ENCODE measurements at places on chromosomes 7 and 10. TPM values are rescaled to one million over a fixed set of nuclear protein-coding genes. Genes with fewer than 3 reads are reported as not detected.

Gene AHR
- total RNA-seq = 45.6 TPM

Gene ACTL6B
- not detected for total RNA-seq

Gene PNLIPRP2
- not detected for total RNA-seq

Gene NRAP
- total RNA-seq = not detected

Gene FRMD4A
- 42.4 TPM for total RNA-seq

Gene TRIM73
- 17.0 TPM for total RNA-seq

Gene MAGI2
- 36.9 TPM for total RNA-seq

Gene SMO
- 134 TPM for total RNA-seq

- no peak overlapping the region for H3K27ac ChIP-seq
- H3K36me3 ChIP-seq = peaks cover 35% of the 10 kb centered on the region
- no peaks in the 10 kb centered on the region for H3K4me1 ChIP-seq
- H3K27me3 ChIP-seq = no peaks in the 10 kb centered on the region
Observed at GRCh38 chr10:101956117-101956516, 99.9 kb downstream of the ARMH3 start.

DNA sequence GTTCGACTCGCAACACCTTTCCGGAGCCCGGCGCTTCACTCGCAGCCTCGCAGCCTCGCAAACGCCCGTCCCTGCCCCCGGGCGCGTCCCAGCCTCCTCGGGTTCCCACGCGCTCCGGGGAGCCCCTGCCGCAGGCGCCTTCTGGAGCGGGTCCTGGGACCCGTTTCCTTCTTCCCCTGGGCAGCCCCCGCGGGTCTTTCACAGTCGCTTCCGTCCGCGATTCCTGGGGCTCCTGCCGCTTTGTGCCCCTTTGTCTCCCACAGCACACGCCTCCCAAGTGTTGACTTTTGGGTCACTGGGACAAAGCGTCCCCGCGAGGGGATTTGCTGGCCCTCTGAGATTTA lies 140.7 kb downstream of the DYNC2I1 start:
- peaks cover 63% of the 10 kb centered on the region for H3K27me3 ChIP-seq
- no peak for DNase-seq
- H3K36me3 ChIP-seq = no peaks in the 10 kb centered on the region
- H3K4me3 ChIP-seq = no peak overlapping the region
- no peaks in the 10 kb centered on the region for H3K4me1 ChIP-seq

DNA sequence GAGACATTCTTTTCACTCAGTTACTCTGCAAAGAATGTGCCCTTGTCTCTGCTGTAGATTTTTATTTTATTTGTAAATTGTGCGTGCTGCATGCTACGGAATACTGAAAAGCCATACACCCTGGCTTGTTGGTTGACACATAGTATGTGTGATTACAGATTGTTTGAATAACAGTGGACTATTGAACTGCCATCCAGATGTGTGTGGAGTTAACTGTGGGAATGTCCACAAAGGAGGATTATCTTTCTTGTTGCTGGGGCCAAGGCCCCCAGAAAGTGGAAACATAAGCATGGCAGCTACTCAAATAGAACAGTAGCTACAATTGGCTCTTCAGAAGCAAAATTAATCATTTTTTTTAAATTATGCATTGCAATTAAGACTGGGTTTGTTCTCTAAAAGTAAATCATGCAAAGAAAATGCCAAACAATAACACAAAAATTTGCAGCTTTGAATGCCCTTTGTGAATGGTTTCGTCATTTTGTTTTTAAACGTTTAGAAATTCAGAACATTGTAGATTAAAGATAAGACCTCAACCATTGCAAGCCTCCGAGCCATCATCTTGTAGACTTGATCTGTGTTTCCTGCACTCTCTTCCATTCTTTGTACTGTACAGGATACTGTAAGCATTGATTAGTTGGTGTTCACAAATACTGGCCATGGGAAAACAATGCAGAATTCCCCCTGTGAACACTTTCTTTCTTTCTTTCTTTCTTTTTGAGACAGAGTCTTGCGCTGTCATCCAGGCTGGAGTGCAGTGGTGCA lies 210.3 kb upstream of the TCF7L2 start:
- H3K4me1 ChIP-seq = peaks cover 68% of the 10 kb centered on the region
- H3K36me3 ChIP-seq = no peaks in the 10 kb centered on the region
- no peak for DNase-seq
- H3K27me3 ChIP-seq = no peaks in the 10 kb centered on the region
- H3K27ac ChIP-seq = no peak overlapping the region

DNA sequence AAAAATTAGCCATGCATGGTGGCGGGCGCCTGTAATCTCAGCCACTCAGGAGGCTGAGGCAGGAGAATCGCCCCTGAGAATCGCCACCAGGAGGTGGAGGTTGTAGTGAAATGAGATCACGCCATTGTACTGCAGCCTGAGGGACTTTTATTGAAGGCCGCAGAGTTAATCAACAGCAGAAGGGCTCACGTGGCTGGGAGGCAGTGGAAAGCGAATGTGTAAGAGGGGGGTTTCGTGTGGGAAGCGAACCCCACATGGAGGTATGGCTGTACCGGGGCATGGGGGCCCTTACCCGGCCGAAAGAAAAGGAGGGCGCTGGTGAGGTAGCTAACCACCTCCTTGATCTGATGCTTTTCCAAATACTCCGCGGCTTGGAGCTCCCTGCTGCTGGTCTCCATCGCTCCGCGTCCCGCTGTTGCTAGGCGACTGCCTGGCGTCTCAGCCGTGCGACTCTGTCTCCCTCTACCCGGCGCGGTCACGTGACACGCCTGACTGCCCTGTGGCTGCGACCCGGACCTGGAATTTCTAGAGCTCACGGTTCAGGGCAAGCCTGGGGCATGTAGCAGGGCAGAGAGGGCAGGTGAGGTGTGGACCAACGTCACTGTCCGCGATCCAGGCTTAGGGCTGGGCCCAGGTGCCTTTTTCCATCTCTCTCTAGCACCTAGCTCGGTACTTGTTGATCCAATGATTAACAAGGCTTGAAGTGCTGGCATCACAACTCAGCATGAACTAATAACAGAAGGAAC lies at the start of gene EFCAB10:
Gene EFCAB10 (minus strand): TSS at position 428 of the 746 bp plus-strand sequence. CDS start 30 bp downstream, at position 398.
- peak; percentile 63 for DNase-seq
- no peak within 1 kb of the TSS for H3K27ac ChIP-seq
- H3K27me3 ChIP-seq = no peaks in the 10 kb centered on the region
- peaks cover 3% of the 10 kb centered on the region for H3K36me3 ChIP-seq
- peak within 1 kb of the TSS; percentile 73 for H3K4me3 ChIP-seq
- no peaks in the 10 kb centered on the region for H3K4me1 ChIP-seq

DNA sequence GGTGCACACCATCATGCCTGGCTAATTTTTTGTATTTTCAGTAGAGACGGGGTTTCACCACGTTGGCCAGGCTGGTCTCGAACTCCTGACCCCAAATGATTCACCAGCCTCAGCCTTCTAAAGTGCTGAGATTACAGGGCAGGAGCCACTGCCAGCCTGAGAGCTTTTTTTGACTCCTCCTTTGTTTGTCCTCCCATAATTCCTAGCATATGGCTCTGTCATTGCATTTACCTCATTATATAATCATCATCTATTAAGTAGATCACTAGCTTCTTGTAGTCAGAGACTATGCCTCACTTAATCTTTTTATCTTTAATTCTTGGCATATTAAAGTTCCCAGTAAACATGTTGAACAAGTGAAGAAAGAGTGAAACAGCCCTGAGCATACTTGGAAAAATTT lies 82.1 kb downstream of the CPEB3 start:
- no peaks in the 10 kb centered on the region for H3K4me1 ChIP-seq
- H3K36me3 ChIP-seq = no peaks in the 10 kb centered on the region
- no peaks in the 10 kb centered on the region for H3K27me3 ChIP-seq
- no peak overlapping the region for H3K27ac ChIP-seq

- no peaks in the 10 kb centered on the region for H3K27me3 ChIP-seq
- peaks cover 4% of the 10 kb centered on the region for H3K4me1 ChIP-seq
- no peak for DNase-seq
- H3K36me3 ChIP-seq = peaks cover 38% of the 10 kb centered on the region
- H3K4me3 ChIP-seq = no peak overlapping the region
Observed at GRCh38 chr7:7557252-7557651, 9.4 kb upstream of the MIOS start.

DNA sequence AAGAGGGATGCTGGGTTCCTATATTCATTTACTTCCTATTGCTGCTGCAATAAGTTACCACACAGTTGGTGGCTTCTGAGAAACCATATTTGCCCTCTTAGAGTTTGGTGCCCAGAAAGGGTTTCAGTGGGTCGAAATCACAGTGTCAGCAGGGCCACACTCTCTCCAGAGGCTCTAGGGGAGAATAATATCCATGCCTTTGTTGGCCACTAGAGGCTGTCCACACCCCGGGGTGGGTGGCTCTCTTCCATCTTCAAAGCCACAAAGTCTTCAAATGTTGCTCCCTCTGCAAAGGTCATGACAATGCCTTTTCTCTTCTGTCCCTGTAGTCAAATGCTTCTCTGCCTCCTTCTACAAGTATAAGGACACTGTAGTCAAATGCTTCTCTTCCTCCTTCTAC lies 989.4 kb downstream of the CCSER2 start:
- peaks cover 13% of the 10 kb centered on the region for H3K4me1 ChIP-seq
- no peak for DNase-seq
- H3K27me3 ChIP-seq = peaks cover 9% of the 10 kb centered on the region
- no peak overlapping the region for H3K27ac ChIP-seq

DNA sequence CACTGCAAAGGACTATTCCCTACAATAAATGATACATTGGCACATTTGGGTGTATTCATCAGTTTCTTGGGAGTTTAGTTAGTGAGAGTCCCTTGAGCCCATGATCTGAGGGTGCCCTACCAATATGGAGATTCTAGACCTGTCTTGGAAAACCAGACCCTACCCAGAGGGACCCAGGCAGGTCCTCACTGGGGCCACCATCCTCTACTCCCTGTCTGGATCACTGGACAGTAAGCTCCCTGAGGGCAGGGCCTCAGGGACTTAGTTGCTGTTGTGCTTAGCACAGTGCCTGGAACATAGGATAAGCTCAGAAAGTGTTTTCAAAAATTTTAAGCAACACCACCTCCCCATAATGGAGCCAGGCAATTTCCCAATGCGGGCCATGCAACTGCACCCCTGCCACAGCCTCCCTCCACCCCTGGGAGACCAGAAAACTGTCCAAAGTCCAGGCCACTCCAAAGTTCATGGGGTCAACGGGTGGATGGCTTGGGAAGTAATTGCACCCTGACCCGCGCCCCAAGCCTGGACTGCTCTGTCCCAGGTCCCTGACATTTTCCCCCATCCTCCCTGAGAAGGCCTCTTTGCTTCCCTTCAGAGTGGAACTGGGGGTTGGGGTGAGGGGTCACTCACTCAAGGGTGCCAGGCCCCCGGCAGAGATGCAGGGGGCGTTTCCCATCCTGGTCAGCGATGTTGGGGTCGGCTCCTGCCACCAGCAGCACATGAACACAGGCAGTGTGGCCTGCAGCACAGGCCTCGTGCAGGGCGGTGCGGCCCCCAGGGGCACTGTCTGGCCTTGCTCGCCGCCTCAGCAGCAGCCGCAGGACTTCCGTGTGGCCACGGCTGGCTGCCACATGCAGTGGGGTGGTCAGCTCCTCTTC lies 1.0 kb downstream of the ASB10 start:
- no peaks in the 10 kb centered on the region for H3K36me3 ChIP-seq
- DNase-seq = no peak
- peaks cover 39% of the 10 kb centered on the region for H3K27me3 ChIP-seq
- no peak overlapping the region for H3K4me3 ChIP-seq
- H3K4me1 ChIP-seq = no peaks in the 10 kb centered on the region
- H3K27ac ChIP-seq = no peak overlapping the region

- H3K27me3 ChIP-seq = no peaks in the 10 kb centered on the region
- H3K4me1 ChIP-seq = peaks cover 6% of the 10 kb centered on the region
- H3K27ac ChIP-seq = peak overlapping the region; percentile 85
- H3K36me3 ChIP-seq = peaks cover 11% of the 10 kb centered on the region
Observed at GRCh38 chr10:102599565-102600327, 44.5 kb upstream of the TRIM8 start.

- no peaks in the 10 kb centered on the region for H3K4me1 ChIP-seq
- no peak overlapping the region for H3K4me3 ChIP-seq
- no peak for DNase-seq
- no peaks in the 10 kb centered on the region for H3K27me3 ChIP-seq
Observed at GRCh38 chr7:149075286-149075685, 15.2 kb downstream of the ZNF786 start.

GRCh38 chr7:6106140-6106904 lies 75.1 kb downstream of the ANKRD61 start:
- H3K36me3 ChIP-seq = peaks cover 12% of the 10 kb centered on the region
- peak overlapping the region; percentile 78 for H3K4me3 ChIP-seq
- no peaks in the 10 kb centered on the region for H3K27me3 ChIP-seq
- peak overlapping the region; percentile 81 for H3K27ac ChIP-seq

DNA sequence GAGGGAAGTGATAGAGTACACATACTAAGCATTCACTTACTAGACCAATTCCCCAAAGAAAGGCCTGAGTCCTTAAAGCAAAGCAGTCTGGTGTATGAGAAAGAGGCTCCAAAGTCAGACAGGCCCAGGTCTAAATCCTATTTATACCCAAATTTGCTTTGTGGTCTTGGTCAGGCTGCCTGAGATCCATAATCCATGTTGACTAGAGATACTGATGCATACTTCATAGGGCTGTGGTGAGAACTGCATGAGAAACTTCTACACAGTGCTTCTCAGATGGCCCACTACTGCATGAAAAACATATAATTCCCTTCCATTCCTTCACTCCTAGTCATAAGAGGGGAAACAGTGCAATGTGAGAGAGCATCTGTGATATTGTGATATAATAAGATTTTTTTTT lies 81.6 kb upstream of the SP4 start:
- no peak overlapping the region for H3K4me3 ChIP-seq
- H3K4me1 ChIP-seq = no peaks in the 10 kb centered on the region
- H3K27ac ChIP-seq = no peak overlapping the region
- no peaks in the 10 kb centered on the region for H3K36me3 ChIP-seq
- H3K27me3 ChIP-seq = peaks cover 27% of the 10 kb centered on the region

- peaks cover 52% of the 10 kb centered on the region for H3K27me3 ChIP-seq
- H3K36me3 ChIP-seq = no peaks in the 10 kb centered on the region
- H3K4me3 ChIP-seq = no peak overlapping the region
- peaks cover 62% of the 10 kb centered on the region for H3K4me1 ChIP-seq
Observed at GRCh38 chr10:110500515-110500905, 2.8 kb downstream of the DUSP5 start.

GRCh38 chr10:19921300-19922140 lies 105.3 kb downstream of the PLXDC2 start:
- H3K27me3 ChIP-seq = no peaks in the 10 kb centered on the region
- no peak for DNase-seq
- peaks cover 3% of the 10 kb centered on the region for H3K36me3 ChIP-seq
- H3K4me3 ChIP-seq = no peak overlapping the region
- peaks cover 77% of the 10 kb centered on the region for H3K4me1 ChIP-seq

DNA sequence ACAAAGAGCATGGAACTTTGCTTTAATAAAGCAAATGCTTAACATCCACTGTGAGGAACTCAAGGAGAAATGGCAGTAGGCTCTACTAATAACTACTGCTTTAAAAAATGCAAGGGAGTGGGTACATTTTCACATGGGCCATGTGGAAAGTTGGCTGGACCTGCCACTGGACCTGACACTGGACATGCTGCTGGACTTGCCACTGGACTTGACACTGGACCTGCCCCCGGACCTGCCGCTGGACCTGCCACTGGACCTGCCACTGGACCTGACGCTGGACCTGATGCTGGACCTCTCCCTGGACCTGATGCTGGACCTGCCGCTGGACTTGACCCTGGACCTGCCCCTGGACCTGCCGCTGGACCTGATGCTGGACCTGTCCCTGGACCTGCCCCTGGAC lies 32.6 kb downstream of the DIP2C start:
- peaks cover 35% of the 10 kb centered on the region for H3K4me1 ChIP-seq
- no peak overlapping the region for H3K27ac ChIP-seq
- no peak overlapping the region for H3K4me3 ChIP-seq
- no peak for DNase-seq
- H3K36me3 ChIP-seq = no peaks in the 10 kb centered on the region
